Adrenal gland (tissue), 19 donors: ENCODE measurements at places on chromosomes 1 and 21. TPM values are rescaled to one million over a fixed set of nuclear protein-coding genes. Genes with fewer than 3 reads are reported as not detected.

DNA sequence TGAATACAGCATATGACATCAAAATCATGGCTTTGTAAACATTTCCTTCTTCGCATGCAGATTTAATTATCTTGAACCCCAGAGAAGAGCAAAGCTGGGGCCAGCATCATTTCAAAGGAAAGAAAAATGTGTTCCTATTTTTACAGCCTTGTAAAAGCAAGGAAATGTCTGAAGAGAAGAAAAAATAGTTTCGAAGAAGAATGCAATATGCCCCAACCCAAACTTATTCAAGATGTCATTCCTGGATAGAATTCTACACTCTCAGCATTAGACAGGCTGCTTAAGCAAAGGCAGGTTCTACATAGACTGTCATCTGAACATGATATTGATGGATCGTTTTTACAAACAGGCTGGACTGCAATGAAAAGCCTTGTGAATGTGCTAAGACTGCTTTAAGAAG is 900.8 kb downstream of the TTLL7 start:
- no peaks in the 10 kb centered on the region for H3K27me3 ChIP-seq
- no peaks in the 10 kb centered on the region for H3K36me3 ChIP-seq
- no peak overlapping the region for H3K27ac ChIP-seq
- no peak for DNase-seq
- no peaks in the 10 kb centered on the region for H3K4me1 ChIP-seq

DNA sequence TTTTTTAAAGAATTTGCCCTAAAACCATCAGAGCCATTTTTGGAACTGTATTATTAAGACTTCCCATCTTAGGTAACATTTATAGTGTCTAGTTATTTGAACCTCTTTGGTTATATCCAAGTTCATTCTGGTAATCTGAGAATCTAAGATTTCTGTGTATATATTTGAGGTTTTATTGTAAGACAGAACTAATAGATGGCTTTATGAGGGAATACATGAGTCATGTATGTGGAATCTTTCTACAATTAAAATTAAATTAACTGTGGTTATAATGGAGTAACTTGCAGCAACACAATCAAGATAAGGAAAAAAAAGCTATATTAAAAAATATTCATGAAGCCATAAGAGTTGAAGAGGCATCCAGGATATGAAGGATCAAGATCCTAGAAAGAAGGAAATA is 92.1 kb downstream of the UBE2U start:
- no peaks in the 10 kb centered on the region for H3K36me3 ChIP-seq
- H3K4me1 ChIP-seq = no peaks in the 10 kb centered on the region
- no peak for DNase-seq
- H3K27ac ChIP-seq = no peak overlapping the region
- H3K4me3 ChIP-seq = no peak overlapping the region

Gene S100A8
- 21.7 TPM for total RNA-seq

Gene GPR153
- 3.4 TPM for total RNA-seq
